Endothelial cell of umbilical vein (primary cell): ENCODE measurements at places on chromosomes 5 and 9. TPM values are rescaled to one million over a fixed set of nuclear protein-coding genes. Genes with fewer than 3 reads are reported as not detected.

The SAXO1 gene
- not detected in 2 replicates for total RNA-seq

DNA sequence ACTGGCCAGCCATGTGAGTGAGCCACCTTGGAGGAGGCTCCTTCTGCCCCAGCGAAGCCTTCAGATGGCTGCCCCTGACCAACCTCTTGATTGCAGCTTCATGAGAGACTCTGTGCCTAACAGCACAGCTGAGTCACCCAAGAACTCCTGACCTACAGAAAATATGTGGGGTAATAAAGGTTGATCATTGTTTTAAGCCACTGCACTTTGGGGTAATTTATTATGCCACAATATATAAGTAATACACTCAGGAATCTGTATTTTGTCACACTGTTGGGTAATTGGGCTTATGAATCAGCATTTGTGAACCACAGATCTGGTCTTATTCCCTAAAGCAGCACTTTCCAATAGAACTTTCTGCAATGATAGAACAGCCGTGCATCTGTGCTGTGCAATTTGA, 24.4 kb upstream of the VDAC1 start:
- no peaks in the 10 kb centered on the region for H3K36me3 ChIP-seq
- H3K4me1 ChIP-seq: peaks cover 4% of the 10 kb centered on the region
- H3K4me3 ChIP-seq: no peak overlapping the region
- no peaks in the 10 kb centered on the region for H3K27me3 ChIP-seq

The TNC gene
- total RNA-seq: 0.29 TPM in 1 of 2 replicates, not detected in the other

DNA sequence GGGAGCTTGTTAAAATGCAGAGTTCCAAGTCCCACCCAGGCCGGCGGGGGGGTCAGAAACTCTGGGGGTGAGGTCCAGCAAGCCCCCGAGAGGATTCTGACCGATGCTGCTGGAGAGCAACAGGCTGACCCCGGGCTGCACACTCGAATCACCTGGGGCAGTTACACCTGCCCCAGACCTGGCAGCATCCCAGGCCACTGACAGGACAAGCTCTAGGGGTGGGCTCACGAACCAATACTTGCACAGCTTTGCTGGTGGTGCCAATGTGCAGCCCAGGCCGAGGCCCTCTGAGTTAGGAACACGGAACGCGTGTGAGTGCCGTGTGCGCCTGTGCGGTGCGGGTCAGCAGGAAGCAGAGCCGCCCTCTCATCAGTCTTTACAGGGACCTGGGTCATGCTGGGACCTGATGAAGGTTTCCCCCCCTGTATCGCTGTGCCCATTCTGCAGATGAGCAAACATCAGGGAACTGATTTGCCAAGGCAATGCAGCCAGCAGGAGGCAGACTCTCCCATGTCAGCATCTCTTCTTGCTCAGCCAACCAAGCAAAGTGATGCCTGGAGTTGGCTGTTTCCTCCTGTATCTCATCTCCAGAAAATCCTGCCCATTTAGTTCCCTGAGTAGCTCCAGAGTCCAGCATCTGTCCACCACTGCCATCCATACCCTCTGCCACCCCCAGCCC, 16.3 kb downstream of the FAM163B start:
- no peaks in the 10 kb centered on the region for H3K36me3 ChIP-seq
- H3K4me3 ChIP-seq: no peak overlapping the region
- H3K27ac ChIP-seq: no peak overlapping the region
- H3K4me1 ChIP-seq: no peaks in the 10 kb centered on the region

The GRXCR2 gene
- total RNA-seq: not detected in 2 replicates

- no peak for DNase-seq
- peaks cover 8% of the 10 kb centered on the region for H3K27me3 ChIP-seq
- H3K4me3 ChIP-seq: no peak overlapping the region
- H3K27ac ChIP-seq: no peak overlapping the region
- no peaks in the 10 kb centered on the region for H3K4me1 ChIP-seq
Measured at GRCh38 chr5:43274435-43275114, 38.6 kb downstream of the HMGCS1 start.

The SMARCA2 gene
- total RNA-seq: 79.9 TPM in 2 replicates

The DRD1 gene
- not detected in 2 replicates for total RNA-seq

DNA sequence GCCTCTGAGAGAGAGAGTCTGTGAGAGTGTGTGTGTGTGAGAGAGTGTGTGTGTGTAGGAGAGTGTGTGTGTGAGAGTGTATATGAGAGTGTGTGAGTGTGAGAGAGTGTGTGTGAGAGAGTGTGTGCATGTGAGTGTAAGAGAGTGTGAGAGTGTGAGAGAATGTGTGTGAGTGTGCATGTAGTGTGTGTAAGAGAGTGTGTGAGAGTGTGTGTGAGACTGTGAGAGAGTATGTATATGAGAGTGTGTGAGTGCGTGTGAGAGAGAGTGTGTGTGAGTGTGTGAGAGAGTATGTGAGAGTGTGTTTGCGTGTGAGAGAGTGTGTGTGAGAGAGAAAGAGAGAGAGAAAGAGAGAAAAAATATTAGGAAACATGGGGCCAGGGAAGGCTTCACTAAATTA, 588.3 kb upstream of the SGCD start:
- H3K27ac ChIP-seq: no peak overlapping the region
- no peaks in the 10 kb centered on the region for H3K4me1 ChIP-seq
- no peak overlapping the region for H3K4me3 ChIP-seq
- no peak for DNase-seq
- H3K27me3 ChIP-seq: no peaks in the 10 kb centered on the region
- H3K36me3 ChIP-seq: no peaks in the 10 kb centered on the region

GRCh38 chr9:86515221-86515620, 161.0 kb upstream of the TUT7 start:
- H3K36me3 ChIP-seq: no peaks in the 10 kb centered on the region
- H3K27me3 ChIP-seq: no peaks in the 10 kb centered on the region
- no peak overlapping the region for H3K27ac ChIP-seq

The CFAP77 gene
- total RNA-seq: not detected in 2 replicates

The PITX1 gene
- 0.42 and 6.0 TPM in 2 replicates for total RNA-seq

- H3K36me3 ChIP-seq: no peaks in the 10 kb centered on the region
- no peaks in the 10 kb centered on the region for H3K27me3 ChIP-seq
Measured at GRCh38 chr5:33328818-33329217, 111.9 kb upstream of the TARS1 start.

The ZNF483 gene
- total RNA-seq: 1.8 and 2.0 TPM in 2 replicates

- no peaks in the 10 kb centered on the region for H3K36me3 ChIP-seq
- DNase-seq: no peak
- H3K27me3 ChIP-seq: no peaks in the 10 kb centered on the region
Measured at GRCh38 chr9:128146591-128147120, 2.6 kb upstream of the LCN2 start.

DNA sequence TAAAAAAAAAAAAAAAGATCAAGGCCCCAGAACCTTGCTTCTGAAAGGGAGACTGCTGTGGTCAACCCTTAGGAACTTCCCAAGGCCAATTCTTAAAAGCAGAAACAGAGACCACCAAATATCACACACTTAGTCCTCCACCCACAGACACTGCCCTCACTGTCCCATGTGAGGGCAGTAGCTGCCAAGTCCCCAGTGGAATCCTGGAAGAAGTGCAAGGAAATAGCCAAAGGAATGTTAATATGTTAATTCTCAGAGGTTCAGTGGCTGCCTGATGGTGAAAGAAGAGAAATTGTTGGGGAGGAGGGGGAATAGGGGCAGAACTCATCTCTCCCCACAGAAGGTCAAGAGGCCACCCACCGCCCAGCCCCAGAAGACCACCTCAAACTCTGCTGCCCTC, 23.1 kb downstream of the FSTL4 start:
- no peak for DNase-seq
- H3K4me3 ChIP-seq: no peak overlapping the region
- no peaks in the 10 kb centered on the region for H3K4me1 ChIP-seq
- H3K27me3 ChIP-seq: no peaks in the 10 kb centered on the region

The ASPN gene
- total RNA-seq: not detected in 2 replicates

DNA sequence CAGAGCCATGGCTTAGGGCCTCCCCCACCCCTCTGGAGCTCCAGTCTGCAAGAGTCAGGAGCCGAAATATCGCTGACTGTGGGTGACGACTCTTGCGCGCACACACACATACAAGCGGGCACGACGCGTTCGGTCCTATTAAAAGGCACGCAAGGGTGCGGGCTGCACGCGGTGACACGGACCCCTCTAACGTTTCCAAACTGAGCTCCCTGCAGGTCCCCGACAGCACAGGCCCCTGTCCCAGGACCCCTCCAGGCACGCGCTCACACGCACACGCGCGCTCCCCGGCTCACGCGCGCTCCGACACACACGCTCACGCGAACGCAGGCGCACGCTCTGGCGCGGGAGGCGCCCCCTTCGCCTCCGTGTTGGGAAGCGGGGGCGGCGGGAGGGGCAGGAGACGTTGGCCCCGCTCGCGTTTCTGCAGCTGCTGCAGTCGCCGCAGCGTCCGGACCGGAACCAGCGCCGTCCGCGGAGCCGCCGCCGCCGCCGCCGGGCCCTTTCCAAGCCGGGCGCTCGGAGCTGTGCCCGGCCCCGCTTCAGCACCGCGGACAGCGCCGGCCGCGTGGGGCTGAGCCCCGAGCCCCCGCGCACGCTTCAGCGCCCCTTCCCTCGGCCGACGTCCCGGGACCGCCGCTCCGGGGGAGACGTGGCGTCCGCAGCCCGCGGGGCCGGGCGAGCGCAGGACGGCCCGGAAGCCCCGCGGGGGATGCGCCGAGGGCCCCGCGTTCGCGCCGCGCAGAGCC, at the start of gene GRIN1:
Gene GRIN1, plus strand, starts transcription at position 433 of the 746 bp plus-strand sequence. CDS start 333 bp downstream, outside the sequence.
- H3K4me1 ChIP-seq: no peaks in the 10 kb centered on the region
- H3K27me3 ChIP-seq: peaks cover 35% of the 10 kb centered on the region
- H3K4me3 ChIP-seq: no peak within 1 kb of the TSS
